HCT116 (cell line): ENCODE measurements at places on chromosomes 4 and X.

DNA sequence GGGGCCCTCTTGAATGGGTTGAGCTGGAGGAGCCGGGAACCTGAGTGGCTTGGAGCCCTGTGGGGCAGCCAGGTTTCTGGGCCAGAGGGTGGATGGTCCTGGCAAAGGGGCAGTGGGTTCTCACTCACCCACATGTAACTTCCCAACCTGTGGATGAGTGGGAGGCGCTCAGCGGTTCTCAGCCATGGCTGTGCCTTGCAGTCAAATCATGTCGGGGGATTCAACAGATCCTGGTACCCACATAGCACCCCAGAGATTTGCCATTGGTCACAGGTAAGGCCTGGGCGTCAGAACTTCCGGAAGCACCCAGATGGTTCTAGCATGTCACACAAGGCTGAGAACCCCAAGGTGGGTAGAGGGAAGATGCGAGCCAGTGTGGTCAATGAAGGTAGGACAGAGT lies 21.9 kb upstream of the CLCN4 start:
- H3K4me3 ChIP-seq = no peak overlapping the region
- H3K36me3 ChIP-seq = no peaks in the 10 kb centered on the region
- DNase-seq = no peak
- H3K27me3 ChIP-seq = no peaks in the 10 kb centered on the region
- H3K4me1 ChIP-seq = no peaks in the 10 kb centered on the region
- H3K27ac ChIP-seq = no peak overlapping the region

- H3K4me3 ChIP-seq = no peak overlapping the region
- H3K27me3 ChIP-seq = peaks cover 46% of the 10 kb centered on the region
- no peaks in the 10 kb centered on the region for H3K36me3 ChIP-seq
- no peak for DNase-seq
- H3K27ac ChIP-seq = no peak overlapping the region
Measured at GRCh38 chr4:182536221-182536811, 293.1 kb downstream of the TENM3 start.

GRCh38 chrX:22395372-22395771 lies 122.7 kb downstream of the CBLL2 start:
- H3K27ac ChIP-seq = no peak overlapping the region
- no peaks in the 10 kb centered on the region for H3K27me3 ChIP-seq
- H3K36me3 ChIP-seq = no peaks in the 10 kb centered on the region
- peaks cover 3% of the 10 kb centered on the region; the same call in 1 of the 2 replicates for H3K4me1 ChIP-seq
- DNase-seq = no peak
- no peak overlapping the region for H3K4me3 ChIP-seq

DNA sequence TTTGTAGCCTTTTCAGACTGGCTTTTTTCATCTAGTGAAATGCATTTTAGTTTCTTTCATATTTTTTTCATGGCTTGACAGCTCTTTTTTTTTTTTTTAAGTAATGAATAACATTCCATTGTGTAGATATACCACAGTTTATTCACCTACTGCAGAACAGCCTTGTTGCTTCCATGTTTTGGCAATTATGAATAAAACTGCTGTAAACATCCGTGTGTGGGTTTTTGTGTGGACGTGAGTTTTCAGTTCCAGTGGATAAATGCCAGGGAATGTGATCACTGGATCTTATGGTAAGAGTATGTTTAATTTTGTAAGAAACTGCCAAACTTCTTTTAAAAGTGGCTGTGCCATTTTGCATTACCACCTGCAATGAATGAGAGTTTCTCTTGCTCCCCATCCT lies 160.8 kb downstream of the SOWAHB start:
- H3K4me1 ChIP-seq = no peaks in the 10 kb centered on the region; the same call in 1 of the 2 replicates
- no peaks in the 10 kb centered on the region for H3K27me3 ChIP-seq
- H3K27ac ChIP-seq = no peak overlapping the region
- DNase-seq = no peak
- no peak overlapping the region for H3K4me3 ChIP-seq

DNA sequence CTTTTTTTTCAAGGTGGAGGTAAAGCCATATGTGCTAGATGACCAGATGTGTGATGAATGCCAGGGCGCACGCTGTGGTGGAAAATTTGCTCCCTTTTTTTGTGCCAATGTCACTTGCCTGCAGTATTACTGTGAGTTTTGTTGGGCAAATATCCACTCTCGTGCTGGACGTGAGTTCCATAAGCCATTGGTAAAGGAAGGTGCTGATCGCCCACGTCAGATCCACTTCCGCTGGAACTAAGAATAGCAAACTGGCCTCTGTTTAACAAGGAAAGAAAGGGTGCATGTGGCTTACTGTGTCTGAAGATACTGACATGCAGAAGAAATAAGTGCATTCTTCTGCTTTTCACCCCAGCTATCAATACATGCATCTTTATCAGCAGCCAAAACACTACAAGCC lies 63.9 kb downstream of the CPEB2 start:
- no peaks in the 10 kb centered on the region for H3K4me1 ChIP-seq
- no peaks in the 10 kb centered on the region for H3K36me3 ChIP-seq
- H3K4me3 ChIP-seq = no peak overlapping the region

- H3K4me3 ChIP-seq = no peak overlapping the region
- peak; percentile 68 for DNase-seq
- H3K27me3 ChIP-seq = no peaks in the 10 kb centered on the region
- no peak overlapping the region for H3K27ac ChIP-seq
- no peaks in the 10 kb centered on the region for H3K4me1 ChIP-seq
Measured at GRCh38 chr4:89482251-89482650, 174.7 kb upstream of the GPRIN3 start.

- DNase-seq = no peak
- H3K36me3 ChIP-seq = no peaks in the 10 kb centered on the region
- H3K4me1 ChIP-seq = no peaks in the 10 kb centered on the region
- H3K4me3 ChIP-seq = no peak overlapping the region
Measured at GRCh38 chr4:45363931-45364330, 637.6 kb upstream of the GNPDA2 start.

- no peaks in the 10 kb centered on the region for H3K36me3 ChIP-seq
- peaks cover 19% of the 10 kb centered on the region for H3K4me1 ChIP-seq
- H3K4me3 ChIP-seq = no peak overlapping the region
- no peaks in the 10 kb centered on the region for H3K27me3 ChIP-seq
- peak; percentile 82 for DNase-seq
Measured at GRCh38 chr4:139988863-139989765, 164.9 kb downstream of the MAML3 start.

DNA sequence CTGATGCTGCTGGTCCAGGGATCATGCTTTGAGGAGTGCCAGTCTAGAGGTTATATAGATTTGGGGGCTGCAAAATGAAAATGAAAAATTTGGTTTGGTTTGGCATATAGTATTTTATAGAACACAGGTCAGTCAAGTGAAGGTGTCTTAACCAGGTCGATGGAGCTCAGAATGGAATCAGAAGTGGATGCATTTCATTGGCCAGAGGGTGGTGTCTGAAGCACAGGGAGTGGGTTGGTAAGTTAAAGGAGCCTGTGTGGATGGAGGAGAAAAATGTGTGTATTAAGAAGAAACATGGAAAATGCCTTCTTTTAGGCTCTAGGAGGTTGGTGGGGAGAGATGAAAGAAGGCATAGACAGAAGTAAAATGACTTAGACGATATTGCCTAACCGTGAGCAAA lies 8.6 kb downstream of the GALNT7 start:
- H3K36me3 ChIP-seq = no peaks in the 10 kb centered on the region
- H3K27me3 ChIP-seq = no peaks in the 10 kb centered on the region
- H3K27ac ChIP-seq = no peak overlapping the region

DNA sequence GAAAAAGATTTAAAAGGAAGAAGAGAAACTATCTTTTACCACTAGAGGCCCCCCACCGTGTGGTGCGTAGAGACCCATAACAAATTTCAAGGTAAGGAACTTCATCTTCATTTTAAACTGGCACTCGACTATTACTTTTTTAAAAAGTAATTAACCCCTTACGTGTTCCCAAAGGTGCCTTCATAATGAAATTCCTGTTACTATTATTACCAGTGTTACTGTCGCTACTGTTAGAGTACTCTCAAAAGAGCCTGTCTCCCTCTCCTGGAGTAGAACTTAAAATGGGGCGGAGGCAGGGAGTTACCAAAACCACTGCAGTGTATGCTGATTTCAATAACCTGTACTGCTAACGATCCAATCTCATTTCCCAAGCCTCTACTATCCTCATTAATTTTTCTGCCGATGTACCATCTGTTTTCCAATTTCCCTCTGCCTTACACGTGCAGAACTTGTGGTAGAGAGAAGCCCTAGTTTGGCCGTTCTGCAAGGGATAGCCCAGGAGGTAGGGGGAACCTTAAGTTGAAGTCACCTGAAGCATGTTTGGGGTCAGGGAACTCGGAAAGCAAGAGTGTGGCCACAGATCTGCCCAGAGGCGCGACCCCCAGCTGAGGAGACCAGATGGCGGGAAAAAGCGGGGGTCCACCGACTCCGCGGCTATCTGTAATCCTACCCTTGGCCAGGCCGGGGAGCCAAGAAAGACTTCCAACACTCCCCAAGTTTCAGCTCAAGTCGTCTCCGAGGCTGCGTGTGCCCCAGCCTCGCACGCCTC lies 720 bp upstream of the STK26 start:
- no peaks in the 10 kb centered on the region for H3K36me3 ChIP-seq
- DNase-seq = no peak
- H3K27me3 ChIP-seq = no peaks in the 10 kb centered on the region
- peaks cover 6% of the 10 kb centered on the region for H3K4me1 ChIP-seq

DNA sequence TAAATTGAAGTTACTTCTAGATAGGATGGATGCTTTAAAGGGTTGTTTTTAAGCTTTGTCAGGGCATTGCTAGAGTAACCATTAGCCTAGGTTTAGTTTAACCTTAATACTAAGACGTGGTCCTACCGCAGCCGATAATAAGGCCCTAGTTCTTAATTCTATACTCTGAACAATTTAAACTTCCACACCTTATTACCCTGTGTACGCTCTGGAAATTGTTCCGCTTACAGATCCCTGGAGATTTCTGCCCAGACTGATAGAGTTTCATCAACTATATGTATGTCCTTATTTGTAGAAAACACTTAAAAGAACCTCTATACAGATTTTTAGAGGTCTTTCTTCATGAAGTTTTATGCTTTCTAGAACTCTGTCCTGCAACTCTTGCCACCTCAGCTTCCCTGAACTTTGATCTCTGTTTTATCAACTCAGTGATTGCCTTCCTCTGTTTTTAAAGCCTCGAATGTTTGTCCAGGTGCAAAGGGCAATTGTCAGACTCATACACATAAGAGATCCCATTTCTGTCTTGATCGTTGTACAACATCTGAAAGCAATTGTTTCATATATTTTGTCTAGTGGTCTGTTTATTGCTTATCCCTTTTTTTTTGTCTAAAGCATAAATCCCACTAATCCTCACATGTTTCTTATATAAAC lies 71.1 kb upstream of the VCX start:
- H3K4me1 ChIP-seq = no peaks in the 10 kb centered on the region
- H3K27me3 ChIP-seq = no peaks in the 10 kb centered on the region
- no peak overlapping the region for H3K4me3 ChIP-seq
- no peak for DNase-seq

DNA sequence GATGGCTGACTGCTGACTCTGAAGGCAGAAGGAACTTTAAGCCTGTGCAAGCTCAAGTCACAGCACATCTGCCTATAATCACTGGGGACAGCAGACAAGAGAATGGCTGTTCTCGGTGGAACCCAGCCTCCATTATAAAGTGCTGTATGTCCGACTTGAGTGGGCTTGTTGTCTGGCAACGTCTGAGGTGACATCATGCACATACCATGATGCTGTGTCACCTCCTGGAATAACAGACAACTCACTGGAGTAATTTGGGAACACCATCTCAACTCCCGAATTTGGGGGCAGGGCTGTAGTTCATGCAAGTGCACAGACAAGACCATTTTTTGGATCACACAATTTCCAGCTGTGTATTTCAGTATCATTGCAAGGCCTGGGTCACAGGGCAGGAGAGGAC lies 59.8 kb upstream of the GPM6B start:
- H3K4me1 ChIP-seq = no peaks in the 10 kb centered on the region
- no peak for DNase-seq
- H3K4me3 ChIP-seq = no peak overlapping the region
- H3K27ac ChIP-seq = no peak overlapping the region

GRCh38 chrX:10109695-10110094 lies 47.1 kb upstream of the CLCN4 start:
- H3K4me1 ChIP-seq = no peaks in the 10 kb centered on the region
- no peaks in the 10 kb centered on the region for H3K36me3 ChIP-seq
- H3K4me3 ChIP-seq = no peak overlapping the region
- no peak for DNase-seq
- H3K27ac ChIP-seq = no peak overlapping the region

DNA sequence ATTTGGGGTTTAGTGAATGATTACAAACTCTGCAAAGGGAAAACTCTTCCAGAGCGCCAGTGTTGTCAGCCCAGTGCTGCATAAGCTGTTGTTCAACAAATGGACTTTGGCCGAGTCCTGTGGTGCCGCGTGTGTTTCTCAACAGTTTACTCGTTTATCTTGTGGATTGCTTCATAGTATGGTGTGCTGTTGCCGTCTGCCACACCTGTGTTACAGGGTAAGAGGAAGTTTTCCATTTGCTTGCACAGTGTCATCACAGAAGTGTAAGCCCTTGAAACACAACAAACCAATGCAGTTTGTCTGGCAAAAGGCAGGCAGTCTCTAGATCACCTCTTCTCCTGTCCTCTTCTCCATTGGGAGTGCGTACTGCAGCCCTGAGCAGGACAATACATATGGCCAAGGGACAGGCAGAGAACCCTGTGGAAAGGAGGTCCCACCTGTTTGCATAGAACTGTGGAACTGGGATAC lies 66.3 kb downstream of the DCUN1D4 start:
- no peaks in the 10 kb centered on the region for H3K27me3 ChIP-seq
- no peak for DNase-seq
- no peaks in the 10 kb centered on the region for H3K4me1 ChIP-seq
- no peak overlapping the region for H3K27ac ChIP-seq

DNA sequence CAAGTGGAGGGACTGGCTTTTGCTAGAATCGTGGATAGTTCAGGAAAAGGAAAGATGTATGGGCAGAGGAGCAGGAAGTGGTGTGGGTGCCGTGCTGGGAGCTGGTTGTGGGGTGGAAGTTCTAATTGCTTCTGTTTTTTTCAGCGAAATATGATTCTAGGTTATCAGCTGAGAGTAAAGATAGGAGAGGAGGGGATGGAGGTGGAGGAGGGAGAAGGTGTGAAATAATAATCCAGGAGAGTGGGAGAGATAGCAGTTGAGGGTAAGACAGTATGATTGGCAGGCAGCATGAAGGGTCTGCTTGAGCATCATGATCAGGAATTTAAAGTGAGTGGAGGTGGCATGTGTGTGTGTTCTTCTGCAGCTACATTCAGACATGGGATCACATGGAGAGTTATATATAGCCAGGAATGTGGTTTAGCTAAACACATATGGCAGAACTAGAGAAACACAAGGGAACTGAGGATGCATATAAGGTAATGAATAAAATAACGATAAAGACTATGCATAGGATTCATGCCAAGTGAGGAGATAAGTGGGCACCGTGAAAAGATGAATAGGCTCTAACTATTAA lies 133.7 kb downstream of the ANK2 start:
- H3K27me3 ChIP-seq = no peaks in the 10 kb centered on the region
- H3K4me1 ChIP-seq = no peaks in the 10 kb centered on the region
- no peak overlapping the region for H3K27ac ChIP-seq
- no peaks in the 10 kb centered on the region for H3K36me3 ChIP-seq
- H3K4me3 ChIP-seq = no peak overlapping the region
